NCI-H1436 (cell line): ENCODE measurements at places on chromosomes 7 and 10.

DNA sequence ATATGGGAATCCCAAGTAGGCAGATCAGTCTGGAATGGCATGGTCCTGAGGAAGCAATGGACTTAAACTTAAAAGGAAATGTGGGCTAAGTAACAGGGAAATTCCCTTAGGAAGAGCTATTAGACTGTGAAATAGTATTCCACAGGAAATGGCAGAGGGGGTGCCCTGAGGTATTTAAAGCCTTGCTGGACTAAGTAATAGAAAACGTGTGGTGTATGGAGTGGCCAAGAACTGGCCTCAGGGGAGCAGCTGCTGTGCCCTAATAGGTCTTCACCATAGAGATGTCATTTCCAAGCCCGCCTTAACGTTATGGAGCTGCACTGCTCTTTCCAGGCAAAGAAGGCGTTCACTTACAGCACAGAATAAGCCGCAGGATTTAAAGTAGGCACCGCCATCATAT lies 365.2 kb upstream of the ZMIZ1 start:
- DNase-seq = no peak

DNA sequence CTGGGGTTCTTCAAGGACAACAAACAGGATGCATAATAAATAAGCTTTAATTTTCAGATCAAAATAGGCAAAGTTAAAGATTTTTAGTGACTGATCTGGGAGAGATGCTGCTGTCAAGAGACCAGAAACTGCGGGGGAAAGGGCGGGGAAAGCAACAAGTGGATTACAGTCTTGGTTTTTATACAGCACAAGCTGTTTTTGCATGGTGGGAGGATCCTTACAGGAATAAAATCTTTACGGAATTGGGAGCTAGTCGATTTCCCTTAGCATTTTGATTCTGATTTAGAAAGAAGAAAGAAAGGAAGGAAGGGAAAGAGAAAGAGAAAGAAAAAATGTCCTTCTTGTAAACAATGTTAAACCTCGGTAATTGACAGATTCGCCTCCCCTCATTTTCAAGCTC lies 242.3 kb upstream of the SP8 start:
- no peak for DNase-seq

DNA sequence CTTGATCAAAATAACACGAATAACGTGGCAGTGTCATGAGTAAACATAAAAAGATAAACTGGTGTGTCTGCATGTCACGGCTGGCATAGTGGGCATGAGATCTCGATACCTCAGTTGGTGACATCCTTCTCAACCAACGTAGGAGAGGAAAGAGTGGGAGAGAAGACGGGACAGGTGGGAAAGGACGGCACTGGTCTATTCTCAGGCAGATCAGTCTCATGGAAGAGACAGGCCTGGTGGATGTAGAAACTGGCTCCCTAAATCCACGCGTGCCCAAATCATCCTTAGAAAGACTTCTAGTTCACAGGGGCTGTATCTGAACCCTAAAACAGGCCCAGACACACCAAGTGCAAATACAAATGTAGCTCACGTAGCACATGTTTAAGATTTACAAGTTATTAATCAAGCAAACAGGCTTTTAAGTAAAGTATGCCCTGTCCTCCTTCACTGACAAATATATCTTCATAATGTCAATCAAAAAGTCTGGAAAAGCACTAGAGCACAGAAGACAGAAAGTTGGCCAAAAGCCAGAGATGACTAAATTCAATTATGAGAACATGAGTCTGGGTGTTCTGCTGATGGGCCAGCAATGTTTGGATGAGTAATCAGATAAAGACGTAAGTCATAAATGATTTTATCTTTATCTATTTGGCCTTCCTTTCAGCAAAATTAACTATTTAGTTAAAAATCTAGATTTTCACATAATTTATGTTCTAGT lies 56.3 kb downstream of the SFMBT2 start:
- no peak for DNase-seq

DNA sequence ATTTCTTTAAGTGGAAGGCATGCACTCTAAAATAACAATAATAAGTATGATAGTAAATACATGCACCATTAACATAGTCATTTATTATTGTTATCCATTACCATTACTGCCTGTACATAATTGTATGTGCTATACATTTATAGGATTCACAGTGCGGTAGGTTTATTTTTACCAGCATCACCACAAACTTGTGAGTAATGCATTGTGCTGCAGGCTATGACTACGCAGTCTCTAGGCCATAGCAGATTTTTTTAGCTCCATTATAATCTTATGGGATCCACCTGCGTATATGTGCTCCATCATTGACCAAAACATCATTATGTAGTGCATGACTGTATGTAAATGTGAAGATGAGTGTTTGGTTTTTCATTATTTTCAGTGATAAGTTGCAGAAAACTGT lies 160.0 kb downstream of the LRRC4 start:
- no peak for DNase-seq

GRCh38 chr7:84548366-84549365 lies 354.1 kb upstream of the SEMA3A start:
- no peak for DNase-seq

DNA sequence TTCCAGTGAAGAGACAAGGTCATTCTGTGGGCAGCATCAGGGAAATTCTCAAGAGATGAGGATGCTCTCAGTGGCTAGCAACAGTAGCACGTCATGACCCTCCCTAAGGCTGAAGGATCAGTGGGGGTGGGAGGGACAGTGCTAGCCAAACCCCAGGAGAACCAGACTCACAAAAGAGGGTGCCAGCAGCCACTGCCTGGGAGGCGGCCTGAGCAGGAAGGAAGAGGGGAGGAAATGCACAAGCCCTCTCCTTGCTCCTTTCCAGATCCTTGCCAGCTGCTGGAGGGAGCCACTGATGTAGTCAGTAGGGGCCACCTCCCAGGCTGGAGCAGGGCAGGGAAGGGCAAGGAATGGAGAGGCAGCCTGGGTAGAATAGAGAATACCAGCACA lies 302.7 kb downstream of the RPS24 start:
- DNase-seq = no peak

DNA sequence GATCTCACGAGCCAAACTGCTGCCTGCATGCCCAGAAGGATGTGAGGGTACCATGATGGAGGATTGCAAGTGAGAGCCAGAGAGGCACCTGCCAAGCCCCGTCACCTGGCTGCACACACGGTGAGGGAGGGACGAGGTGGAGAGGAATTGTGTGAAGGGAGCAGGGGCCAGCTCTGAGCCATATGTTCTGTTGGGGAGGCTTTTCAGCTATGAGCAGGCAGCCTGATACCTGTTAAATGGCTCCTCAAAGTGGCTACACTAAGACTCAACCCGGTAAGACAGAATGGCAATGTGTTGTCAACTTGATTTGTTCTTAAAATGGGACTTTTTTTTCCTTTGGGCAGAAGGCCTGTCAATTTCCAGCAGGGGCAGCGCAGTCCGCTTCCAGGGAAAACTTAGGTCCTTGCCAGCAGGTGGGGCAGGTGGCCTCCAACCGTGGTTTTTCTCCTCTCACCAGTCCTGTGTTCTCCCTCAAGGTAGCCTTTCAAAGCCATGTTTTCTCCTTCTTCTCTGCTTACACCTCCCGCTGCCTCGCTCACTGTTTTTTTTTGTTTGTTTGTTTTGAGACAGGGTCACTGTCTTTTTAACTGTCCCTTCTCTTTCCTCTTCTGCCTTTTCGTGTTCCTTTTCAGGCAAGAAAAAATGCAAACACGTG lies 57.7 kb upstream of the ZNRF2 start:
- DNase-seq = peak; percentile 28

DNA sequence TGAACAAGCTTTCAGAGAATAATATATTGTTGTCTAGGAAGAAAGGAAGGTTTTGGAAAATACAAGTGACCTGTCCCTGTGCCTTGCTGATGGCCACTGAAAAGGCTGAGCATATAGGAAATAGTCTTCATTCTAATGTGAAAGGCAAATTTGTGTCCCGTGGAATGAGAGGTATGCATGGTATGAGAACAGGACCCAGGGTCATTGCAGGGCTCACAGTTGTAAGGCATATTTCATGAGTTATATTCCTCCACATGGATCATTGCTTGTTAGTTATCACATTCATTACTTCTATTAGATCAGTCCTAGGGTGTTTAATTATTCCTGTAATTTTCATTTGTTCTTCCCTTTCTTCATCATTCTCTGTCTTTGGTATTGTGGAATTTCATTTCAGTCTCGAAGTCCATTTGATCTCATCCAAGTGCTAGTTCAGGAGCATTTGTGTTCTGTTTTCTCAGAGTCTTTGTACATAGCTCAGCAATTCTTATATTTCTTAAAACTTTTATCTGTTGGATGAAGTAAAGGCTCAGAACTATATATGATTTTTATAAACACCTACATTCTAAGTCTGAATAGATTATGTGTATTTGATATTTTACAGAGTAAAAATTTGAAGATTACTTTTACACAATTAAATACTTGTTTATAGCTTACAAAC lies 39.4 kb upstream of the ARHGAP21 start:
- DNase-seq = no peak

DNA sequence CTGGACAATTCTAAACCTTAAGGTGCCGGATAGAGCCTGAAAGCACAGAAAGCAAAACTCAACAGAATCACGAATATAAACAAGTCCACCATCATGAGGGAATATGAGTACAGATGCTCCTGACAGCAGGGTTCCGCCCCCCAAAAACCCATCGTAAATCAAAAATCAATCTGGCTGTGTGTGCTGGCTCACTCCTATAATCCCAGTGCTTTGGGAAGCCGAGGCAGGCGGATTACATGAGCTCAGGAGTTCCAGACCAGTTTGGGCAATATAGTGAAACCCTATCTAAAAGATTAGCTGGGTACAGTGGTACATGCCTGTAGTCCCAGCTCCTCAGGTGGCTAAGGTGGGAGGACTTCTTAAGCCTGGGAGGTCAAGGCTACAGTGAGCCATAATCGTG lies 12.2 kb downstream of the BUD31 start:
- no peak for DNase-seq

- DNase-seq = no peak
Observed at GRCh38 chr7:95357623-95358022, 33.3 kb upstream of the PON1 start.

GRCh38 chr7:93040355-93040754 lies 77.4 kb downstream of the SAMD9 start:
- DNase-seq = no peak

DNA sequence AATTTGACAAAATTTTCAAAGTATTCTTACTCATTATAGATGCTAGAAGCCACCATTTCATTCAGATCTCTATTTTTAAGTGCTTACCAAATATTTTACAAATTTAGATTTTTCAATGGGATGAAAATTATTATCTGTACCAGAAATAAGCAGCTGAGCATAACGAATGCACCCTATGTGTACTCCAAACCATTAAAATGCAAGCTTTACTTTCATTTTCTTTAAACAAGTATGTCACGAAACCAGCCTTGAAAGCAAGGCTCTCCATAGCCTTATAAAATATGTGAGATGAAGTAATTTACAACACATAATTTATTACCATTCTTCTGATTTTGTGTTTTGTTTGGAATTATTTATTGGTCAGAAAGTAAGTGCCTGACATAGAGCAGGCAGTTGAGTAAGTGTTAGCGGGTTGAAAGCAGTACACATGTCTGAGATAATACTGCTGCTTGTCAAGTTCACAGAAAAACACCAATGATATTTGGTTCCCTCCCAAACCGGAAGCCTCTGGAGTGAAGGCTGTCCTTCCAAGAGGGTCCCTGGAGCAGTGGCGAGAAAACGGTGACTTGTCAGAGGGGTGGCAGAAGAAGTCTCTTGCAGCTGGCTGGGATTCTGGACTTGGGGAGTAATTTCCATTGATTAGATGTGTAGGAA lies 322.7 kb upstream of the PFKP start:
- DNase-seq = no peak

DNA sequence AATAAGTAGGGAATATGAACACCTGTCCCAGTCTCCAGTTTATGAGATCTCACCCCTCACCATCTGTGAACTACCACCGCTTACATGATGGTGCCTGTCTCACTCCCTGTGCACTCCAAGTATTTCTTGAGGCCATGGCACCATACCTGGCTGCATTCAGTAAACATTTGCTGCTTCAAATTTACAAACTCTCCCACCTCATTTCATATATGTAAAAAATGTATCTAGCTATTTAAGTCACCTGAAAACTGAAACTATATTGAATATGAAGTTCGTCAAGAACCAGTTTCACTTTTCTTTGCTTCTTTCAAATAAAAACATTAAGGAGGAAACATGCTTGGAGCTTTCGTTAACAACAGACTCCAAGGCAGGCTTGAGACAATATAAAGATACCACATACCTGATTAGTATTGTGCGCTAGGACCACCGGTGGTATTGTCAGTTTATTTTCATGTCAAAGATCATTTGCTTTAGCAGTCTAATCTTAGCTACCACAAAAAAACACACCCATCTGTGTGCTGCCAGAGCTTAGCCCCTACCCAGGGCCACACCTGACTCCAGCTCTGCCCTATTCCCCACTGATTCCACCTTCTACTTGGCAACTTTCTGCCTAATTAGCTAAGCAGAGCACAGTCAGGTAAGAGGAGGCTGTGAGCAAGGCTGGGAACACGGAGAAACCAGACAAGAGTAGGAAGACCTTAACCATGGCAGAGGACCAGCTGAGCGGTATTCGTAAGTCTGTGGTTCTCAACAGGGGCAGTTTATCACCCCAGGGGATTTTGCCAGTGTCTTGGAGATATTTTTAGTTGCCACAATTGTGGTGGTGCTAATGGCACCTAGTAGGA lies 92.0 kb downstream of the ZFAND4 start:
- DNase-seq = no peak

DNA sequence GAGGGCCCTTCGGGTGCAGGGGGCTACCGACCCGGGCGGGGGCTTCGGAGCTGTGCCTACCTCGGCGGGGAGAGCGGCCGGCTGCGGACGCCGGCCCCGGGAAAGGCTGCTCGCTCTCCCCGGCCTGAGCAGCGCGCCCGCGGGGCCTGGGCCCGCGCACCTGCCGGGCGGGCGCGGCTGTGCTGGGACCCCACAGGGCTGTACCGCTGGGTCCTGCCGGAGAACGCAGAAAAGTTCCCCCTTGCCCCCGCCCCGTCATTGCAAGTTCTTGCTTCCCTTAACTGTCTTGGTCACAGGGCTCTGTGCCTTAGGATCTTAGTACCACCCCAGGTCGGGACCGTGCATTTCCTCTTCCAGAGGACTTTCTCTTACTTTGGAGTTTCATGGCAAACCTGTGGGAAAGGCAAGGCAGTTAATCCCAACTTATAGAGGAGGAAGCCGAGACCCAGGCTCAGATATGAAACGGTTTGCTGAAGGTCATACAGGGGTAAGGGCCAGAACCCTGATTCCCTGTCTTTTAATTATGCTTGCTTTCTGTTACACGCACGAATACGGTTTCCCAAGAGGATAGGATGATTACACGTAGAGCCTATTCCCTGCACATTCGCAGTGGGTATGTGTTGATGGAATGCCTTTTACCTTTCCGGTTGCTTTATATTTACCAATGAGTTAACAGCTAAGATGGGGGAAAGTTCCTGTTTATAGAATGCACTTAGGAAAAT lies 652 bp downstream of the PCGF5 start:
- DNase-seq = peak; percentile 31

- DNase-seq = no peak
Observed at GRCh38 chr7:140027858-140028257, 34.9 kb downstream of the PARP12 start.

DNA sequence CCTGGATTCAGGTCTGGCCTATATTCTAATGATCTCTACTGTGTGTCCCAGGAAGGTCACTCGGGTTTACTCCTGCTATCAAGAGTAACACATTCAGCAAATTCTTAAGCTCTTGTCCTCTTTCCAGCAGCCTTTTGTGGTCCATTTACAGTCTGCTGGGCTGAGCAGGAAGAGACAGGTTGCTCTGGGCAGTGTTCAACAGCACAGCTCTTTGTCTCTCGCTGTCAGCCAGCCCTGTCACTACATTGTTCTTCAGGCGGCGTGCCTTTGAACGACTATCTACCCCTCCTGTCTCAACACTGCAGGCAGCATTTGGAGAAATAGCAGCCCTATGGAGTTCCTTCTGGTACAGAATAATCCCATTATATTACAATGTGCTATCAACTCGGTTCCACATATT lies 192.2 kb upstream of the TBX20 start:
- no peak for DNase-seq

- DNase-seq = no peak
Observed at GRCh38 chr10:70885481-70885880, 2.9 kb downstream of the PCBD1 start.
